ENCODE measurements at places on chromosomes 2 and 18.

- no peak for DNase-seq
Measured at GRCh38 chr2:21427606-21428005, 303.8 kb downstream of the TDRD15 start.

- DNase-seq: no peak
Measured at GRCh38 chr2:128756365-128756717, 437.7 kb upstream of the HS6ST1 start.

- no peak for DNase-seq
Measured at GRCh38 chr2:155913356-155913755, 419.2 kb downstream of the NR4A2 start.

DNA sequence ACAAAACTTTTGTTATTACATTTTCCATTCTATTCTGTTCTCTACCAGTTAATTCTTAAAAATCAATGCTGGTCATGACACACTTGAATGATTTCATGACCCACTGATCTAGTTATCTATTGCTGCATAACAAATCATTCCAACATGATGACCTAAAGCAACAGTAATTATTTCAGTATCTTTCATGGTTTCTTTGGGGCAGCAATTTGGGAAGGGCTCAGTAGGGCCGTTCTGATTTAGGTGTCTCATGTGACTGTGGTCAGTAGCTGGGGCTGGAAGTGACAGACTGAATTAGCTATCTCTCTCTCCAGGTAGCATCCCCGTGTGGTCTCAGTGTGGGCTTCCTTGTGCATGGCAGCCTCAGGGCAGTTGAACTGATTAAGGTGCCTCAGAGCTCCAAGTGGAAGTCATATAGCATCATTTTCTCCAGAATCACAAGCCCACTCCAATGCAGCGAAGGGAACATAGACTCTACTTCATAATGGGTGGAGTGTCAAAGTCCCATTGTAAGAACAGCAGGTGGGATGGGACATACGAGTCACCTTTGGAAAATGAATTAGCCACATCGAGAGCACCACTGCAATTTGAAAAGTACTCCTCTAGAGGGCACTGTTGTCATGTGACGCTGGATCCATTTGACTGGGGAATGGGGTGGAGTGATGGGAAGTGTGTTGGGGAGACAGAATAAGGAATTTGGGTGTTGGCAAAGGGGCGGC lies 39.1 kb upstream of the FAM136A start:
- DNase-seq: peak; percentile 25

GRCh38 chr2:232976176-232976575 lies 36.9 kb downstream of the NGEF start:
- no peak for DNase-seq

- no peak for DNase-seq
Measured at GRCh38 chr2:166184789-166185188, 57.0 kb upstream of the SCN1A start.

All from T-helper 1 cell (primary cell).